Uterus (tissue), 4 donors: ENCODE measurements at places on chromosomes 12 and 14. TPM values are rescaled to one million over a fixed set of nuclear protein-coding genes. Genes with fewer than 3 reads are reported as not detected.

- no peak for DNase-seq
These were observed 212.6 kb downstream of the PTPRO start for GRCh38 chr12:15534874-15535273.

NANOG gene
- not detected for total RNA-seq

DNA sequence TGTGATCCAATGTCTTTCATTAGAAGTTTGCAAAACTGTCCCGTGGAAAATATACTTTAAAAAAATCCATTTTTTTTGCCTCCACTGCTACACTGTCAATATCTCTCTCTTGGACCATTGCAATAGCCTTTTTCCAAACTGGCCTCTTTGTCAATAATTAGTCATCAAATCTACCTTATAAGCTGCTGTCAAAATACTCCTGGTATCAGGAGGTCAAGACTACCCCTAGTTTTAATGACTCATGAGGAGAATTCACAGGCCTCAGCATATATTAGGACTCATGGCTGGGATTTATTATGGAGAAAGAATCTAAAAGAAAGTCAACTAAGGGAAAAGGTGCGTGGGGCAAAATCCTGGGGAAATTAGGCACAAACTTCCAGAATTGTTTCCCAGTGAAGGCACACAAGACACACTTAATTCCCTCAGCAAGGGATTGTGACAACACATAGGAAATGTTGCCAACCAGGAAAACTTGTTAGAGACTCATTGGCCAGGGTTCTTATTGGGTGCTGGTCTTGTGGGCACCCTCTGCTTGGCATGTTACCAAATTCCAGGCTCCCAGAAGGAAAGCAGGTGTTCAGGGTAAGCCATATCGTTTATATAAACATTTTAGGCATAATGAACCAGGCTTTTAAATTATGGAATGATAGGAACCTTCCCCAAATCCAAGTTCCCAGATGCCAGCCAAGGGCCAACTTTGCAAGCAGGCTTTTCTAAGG is 56.1 kb downstream of the TMEM117 start:
- no peak for DNase-seq

HOXC9 gene
- 1.5 TPM for total RNA-seq

DNA sequence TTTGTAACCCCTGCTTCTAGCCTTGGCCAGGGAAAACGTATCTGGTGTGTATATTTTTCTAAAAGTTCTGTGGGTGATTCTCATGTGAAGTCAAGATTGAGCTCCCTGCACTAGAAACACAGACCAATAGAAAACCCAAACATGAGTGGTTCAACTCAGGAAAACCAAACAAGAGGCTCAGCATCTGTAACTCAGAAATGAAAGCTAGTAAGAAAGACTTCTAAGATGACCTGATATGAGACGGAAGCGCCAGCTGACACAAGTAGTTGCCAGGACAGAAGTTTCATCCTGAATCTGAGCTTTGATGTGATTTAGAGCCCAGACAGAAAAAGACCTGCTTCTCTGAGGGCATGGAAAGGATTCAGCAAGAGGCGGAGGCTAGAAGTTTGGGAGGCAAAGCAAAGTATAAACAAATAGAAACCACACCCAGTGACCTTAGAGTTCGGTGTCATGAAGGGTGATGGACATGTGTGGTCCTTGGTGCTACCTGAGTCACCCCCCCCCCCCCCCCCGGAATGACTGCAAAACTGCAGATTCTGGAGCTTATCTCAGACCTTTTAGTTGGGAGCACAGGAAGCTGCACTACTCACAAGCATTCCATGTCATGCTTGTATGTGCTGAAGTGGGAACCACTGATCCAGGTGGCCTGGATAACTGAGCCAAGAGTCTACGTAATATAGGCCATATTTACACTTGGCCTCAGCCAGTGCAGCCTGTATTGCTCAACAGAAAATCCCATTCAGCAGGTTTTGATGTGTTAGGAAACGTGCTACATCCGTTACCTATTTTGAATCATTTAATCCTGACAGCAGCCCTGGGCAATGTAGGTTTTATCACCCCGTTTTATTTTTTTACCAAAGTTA is 191.3 kb downstream of the ANO6 start:
- DNase-seq, result peak; percentile 35

DNA sequence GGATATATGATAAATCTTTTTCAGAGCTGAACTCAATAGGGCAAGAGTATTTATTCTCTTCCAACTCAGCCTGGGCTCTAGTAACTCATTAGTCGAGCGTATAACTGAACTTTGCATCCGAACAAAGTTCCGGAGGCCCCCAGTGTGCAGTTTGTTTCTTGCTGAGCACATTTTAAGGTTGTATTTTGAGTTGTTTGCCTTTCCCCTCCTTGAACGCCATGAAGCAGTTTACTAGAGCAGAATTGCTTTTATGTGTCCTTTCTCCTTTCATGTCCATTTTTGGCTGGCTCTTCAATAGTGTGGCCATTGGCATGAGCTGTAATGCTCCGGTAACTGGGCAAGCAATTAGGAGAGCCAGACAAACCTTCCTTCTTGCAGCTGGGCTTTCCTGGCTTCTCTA is 105.3 kb downstream of the WIF1 start:
- no peak for DNase-seq

TMPRSS12 gene
- not detected for total RNA-seq

FGFR1OP2 gene
- total RNA-seq, result 109 TPM
